Activated CD4-positive, alpha-beta T cell treated with anti-CD3 and anti-CD28 coated beads, Interleukin-2, amount 50 U/mL, for 16 hours (primary cell): ENCODE measurements at places on chromosomes 5 and 9.
A peak's percentile ranks its signal among the peaks of the same experiment; 100 is the strongest.

GRCh38 chr9:114047717-114048116 is 30.4 kb downstream of the AMBP start:
- DNase-seq = no peak

- no peak for DNase-seq
Measured at GRCh38 chr9:99478469-99479027, 256.5 kb downstream of the SEC61B start.

DNA sequence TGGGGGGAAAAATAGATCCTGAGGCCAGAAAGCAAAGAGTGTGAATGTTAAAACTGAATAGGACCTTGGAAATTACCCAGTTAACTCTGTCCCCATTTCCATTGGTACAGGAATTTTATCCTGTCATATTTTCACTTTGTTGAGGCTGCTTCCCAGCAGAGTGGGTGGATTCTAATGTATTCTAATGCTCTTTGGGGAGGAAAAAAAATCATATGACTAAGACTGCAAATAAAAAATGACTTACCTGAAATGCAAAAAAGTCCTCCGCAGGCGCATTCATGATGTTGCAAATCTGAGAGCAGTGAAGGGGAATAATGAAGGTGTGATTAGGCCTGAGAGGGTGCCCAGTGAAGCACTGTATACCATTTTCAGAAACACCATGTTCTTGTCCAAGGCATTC is 41.2 kb downstream of the PDE6A start:
- no peak for DNase-seq

DNA sequence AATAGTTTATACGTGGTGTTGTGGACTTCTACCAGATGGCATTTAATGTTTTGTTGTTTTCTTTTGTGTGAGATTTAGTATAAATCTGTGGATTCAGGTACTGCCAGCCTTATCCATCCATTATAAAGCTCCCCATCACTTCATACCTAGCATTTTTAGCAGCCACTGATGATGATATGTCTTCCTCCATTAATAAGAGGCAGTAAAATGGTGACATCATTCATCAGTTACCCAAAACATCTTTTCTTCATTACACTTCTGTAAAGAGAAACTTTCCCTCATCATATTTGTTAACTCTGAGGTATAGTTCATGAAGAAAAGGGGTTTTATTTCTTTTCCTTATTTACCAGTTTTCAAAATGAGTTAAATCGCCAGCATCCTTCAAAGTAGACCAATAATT is 19.4 kb downstream of the CHD1 start:
- DNase-seq = no peak

DNA sequence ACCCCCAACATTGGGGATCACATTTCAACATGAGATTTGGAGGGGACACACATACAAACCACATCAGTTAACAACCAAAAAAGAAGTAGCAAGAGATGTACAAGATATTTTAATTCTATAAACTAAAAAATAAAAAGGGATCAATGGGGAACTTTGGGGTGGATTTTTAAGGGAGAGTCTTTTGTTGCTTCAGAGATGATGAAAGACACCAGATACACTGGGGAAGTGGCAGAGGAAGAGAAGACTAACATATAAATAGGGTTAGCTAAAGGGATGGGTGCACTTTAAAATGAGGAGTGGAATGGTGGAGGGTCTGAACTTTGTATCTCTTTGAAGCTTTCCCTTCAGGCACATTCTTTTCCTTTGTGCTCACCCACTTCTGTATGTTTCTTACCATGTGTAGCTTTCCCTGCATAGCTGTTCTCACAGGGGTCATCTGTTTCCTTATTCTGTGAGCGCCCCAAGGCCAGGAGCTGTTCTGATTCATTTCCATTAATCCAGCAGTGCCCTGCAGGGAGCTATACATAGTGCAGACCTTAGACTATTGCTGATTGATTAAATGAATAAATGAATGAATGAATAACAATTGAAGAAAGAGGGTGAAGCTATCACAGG is 531.6 kb upstream of the KLF4 start:
- DNase-seq = no peak

- DNase-seq = no peak
Measured at GRCh38 chr9:98094316-98094715, 24.7 kb downstream of the TRIM14 start.

- no peak for DNase-seq
Measured at GRCh38 chr9:129595903-129596540, 24.9 kb downstream of the C9orf50 start.

- DNase-seq = no peak
Measured at GRCh38 chr9:102514541-102514940, 480.6 kb upstream of the CYLC2 start.

DNA sequence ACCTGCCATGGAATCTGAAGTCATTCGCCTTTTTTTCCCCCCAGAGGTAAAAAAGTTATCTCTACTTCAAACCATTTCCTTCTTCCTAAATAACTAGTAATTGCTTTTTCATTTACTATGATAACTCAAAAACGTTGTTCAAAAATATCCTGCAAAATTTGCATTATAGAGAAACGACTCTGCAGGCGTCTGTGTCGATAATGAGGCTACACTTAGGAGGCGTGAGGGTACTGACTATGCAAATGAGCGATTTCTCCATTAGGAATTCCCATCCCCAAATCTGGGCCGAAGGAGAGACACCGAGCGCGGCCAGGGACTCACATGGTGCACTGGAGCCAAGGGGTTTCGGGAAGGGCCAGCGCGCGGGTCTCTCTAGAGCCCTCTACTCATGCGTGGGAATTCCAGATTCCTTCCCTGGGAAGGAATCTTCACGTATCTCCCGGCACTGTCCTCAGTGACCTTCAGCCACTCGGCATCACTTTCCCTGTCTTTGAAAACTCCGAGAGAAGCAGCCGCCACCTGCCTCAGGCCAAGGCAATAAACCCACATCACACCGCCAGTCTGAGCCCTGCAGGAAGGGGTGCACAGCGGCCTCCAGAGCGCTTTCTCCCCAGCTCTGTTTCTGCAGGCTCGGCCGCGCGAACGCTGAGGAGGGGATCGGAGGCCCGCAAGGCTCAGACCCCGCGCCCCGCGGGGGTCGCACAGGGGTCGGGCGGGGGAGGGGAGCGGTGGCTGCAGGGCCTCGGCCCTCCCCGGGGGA is 718 bp upstream of the DENND4C start:
- DNase-seq = peak; percentile 57

- DNase-seq = no peak
Measured at GRCh38 chr5:107254902-107255234, 415.9 kb downstream of the EFNA5 start.

- DNase-seq = no peak
Measured at GRCh38 chr9:16343249-16344237, 526.9 kb downstream of the BNC2 start.

DNA sequence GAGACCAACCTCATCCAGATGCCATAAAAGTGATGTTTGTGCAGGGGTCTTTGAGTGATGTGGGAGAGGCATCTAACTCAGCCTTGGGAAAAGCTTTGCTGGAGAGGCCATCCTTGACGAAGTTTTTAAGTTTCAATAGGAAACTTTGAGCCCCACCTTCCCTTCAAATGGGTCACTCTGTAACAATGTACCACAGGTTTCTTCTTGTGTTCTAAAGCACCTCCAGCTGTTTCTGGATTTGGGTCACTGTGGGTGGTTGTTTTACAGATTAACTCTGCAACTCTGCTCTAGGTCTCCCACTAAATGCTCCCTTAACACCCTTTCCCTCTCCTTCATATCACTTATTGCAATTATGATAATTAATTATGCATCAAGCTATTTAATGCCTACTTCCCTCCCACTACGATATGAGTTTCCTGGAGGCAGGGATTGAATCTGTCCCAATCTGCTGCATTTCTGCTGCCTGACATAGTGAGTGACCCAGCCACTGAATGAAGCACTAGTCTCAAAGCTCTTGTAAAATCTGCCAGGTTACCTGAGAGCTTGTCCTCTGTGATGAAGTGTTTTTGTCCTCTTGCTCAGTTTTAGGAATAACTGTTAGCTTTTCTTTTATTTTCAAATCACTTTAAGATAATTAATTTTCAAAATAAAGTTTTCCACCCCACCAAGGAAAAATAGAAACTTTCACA is 60.5 kb upstream of the PUM3 start:
- no peak for DNase-seq

DNA sequence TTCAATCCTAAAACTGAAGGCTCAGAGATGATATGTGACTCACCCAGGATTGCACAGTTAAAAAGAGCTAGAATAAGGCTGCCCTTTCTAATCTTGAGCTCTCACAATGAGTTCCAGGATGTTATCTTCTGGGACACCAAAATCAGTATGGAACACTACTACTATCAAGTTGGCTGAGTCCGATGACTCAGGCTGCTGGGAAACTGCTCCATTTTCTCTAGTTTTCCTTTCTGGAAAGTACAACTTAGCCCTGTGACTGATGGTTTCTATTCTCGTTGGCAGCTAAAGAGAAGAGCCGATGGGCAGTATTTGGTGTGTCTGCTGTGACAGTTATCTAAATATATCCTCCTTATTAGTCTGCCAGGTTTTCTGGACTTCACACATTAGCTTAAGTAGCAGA is 37.9 kb upstream of the DPYSL3 start:
- DNase-seq = no peak

DNA sequence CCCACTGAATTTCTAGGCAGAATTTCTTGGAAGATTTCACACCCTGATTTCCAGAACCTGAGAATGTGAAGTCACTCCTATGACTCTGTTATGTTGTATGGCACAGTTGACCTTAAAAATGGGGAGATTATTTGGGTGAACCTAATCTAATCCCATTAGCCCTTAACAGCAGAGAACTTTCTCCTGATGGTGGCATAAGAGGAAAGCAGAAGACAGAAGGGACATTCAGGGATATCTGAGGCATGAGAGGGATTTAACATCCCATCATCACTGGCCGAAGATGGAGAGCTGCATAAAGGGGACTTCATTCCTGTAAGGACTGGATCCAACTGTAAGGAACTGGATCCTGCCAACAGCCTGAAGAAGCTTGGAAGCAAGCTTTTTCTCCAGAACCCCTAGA is 119.2 kb downstream of the ZNF622 start:
- DNase-seq = no peak
